ENCODE measurements at places on chromosomes 2 and 18.

- no peak for DNase-seq
These were observed 18.0 kb downstream of the LBH start for GRCh38 chr2:30249354-30249753.

GRCh38 chr18:31267823-31268481 lies 50.0 kb upstream of the DSG1 start:
- no peak for DNase-seq

DNA sequence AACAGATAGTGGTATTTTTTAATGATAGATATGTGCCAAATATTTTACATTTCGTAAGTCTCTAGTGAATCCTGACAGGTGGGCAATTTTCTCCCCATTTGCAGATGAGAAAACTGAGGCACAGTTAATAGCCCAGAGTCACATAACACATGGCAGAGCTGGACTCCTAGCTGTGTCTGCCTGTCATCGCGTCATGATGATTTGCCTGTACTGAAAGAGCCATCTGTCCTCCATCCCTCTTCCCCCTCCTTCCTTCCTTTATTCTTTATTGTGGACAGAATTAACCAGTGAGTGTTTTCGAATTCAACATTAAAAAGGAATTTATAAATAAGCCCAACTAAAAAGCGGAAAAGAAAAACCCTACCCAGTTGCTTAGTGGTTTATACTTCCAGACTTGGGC lies 3.2 kb downstream of the DNAJB2 start:
- DNase-seq, result no peak

- no peak for DNase-seq
These were observed at the start of gene DUSP28 for GRCh38 chr2:240560084-240560479. Gene DUSP28 (plus strand): TSS chr2:240560357. CDS start chr2:240560685, 328 bp downstream.

- no peak for DNase-seq
These were observed 66.0 kb downstream of the KCTD18 start for GRCh38 chr2:200443916-200444315.

GRCh38 chr2:143075711-143076110 lies 53.5 kb upstream of the ARHGAP15 start:
- no peak for DNase-seq

GRCh38 chr2:239035997-239036731 lies 188.3 kb downstream of the TWIST2 start:
- no peak for DNase-seq

DNA sequence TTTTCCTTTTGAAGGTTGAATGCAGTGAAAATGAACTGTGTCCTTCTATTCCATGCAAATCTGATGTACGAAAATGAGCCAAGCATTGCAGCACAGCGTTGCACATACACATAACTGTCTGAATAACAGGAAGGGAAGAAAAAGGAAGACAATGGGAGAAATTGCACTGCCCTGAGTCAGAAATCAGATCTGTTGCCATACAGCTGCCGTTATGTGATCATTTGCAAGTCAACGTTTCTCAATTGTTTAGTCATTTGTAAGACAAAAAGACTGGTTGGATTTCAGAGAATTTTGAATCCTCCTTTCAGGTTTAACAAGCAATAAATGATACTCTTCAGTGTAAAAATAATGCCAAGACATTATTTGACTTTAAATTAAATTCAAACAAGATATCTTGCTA lies 284.1 kb downstream of the DSEL start:
- peak; percentile 36 for DNase-seq

DNA sequence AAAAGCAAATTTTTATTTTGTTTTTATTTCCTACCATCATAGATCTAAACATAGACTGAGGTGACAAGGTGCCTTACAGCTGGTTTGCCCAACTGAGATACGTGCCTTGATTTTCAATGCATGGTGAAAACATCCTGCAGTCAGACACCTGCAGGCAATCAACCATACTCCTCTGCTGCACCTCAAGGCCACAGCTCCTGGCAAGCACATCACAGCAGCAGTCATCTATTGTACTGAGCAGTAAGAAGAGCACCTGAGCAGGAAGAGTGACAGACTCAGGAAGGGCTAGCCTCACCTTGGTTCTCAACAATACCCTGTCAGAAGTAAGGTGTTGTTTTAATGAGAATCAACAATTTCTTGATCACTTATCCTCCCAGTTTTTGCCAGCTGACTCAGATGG lies 1206.8 kb upstream of the NRXN1 start:
- DNase-seq, result no peak

DNA sequence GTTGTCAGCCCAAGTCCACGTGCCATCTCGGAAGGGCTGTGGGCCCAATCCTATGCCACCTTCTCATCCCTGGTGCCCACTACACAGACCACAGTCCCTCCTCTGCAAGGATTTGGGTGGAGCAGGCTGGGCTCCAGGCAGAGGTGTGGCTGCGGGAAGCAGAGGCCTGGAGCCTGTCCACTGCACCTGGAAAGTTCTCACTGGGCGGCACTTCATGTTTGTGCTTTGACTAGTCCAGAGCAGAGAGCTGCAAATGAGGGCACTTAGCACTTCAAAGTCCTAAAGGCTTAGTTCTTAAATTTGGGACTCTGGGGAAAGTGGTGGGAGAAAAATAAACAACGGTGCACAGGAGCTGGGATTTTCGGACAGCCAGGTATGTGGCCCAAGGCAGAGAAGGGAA lies 308.9 kb upstream of the POU3F3 start:
- no peak for DNase-seq

DNA sequence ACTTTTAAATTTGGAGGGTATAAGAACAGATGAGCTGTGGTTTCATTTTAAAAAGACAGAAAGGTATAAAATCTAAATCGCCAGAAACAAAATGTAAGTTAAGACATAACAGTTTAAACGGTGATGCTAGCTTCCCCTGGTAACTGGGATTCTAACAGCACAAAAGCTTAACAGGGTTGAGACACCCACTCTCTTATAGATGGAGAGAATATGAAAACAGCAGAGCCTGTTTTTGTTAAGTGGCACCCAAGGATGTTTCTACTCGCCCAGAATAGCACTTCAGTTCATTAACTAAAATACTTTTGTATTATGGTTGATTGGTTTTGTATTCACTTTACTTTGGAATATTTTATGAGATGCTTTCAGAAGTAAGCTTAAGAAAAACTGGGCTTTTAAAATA lies 151.9 kb upstream of the RND3 start:
- no peak for DNase-seq

GRCh38 chr2:54964816-54965215 lies 85.4 kb downstream of the RTN4 start:
- DNase-seq, result no peak

DNA sequence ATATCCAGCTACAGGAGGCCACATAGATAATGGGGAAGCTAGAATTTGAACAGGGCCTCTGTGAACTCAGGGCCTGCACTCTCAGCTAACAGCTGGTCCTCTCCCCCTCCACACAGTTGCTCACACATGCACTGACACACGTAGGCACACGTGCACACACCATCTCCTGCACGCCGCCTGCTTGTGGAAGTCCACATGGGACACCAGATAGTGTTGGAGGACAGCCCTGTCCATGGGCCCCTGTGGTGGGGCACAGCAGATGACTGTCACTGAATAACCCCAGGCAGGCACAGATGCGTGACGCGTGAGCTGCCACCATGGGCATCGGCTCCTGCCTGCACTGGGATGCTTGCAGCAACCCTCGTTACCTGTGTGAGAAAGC lies 52.9 kb downstream of the ADI1 start:
- no peak for DNase-seq

- DNase-seq, result no peak
These were observed 77.4 kb downstream of the THNSL2 start for GRCh38 chr2:88247531-88247930.

DNA sequence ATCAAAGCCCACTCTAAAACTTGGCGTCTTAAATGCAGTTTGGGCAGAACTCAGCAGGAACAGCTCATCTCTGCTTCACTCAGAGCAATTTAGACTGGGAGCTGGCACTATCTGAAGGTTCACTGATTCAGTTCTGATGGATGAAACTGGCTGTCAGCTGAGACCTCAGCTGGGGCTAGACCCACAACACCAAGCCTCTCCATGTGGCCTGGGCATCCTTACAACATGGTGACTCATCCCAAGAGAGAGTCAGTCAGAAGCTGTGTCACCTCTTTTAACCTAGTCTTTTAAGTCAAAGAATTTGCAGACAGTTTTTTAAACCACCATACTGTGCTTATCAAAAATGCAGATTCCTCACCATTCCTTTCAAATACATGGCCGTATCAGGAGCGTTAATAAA lies 62.6 kb upstream of the ZNF397 start:
- no peak for DNase-seq

DNA sequence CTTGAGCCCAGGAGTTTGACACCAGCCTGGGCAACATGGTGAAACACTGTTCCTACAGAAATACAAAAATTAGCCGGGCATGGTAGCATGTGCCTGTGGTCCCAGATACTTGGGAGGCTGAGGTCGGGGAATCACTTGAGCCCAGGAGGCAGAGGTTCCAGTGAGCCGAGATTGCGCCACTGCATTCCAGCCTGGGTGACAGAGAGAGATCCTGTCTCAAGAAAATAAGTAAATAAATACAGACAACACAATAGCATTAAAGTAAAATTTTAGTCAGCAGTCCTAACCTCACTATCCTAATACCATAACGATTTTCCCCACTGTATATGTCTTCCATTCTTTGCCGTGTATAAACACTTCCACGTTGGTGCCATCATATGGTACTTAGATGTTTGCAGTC lies 83.0 kb upstream of the MBOAT2 start:
- DNase-seq, result no peak

- no peak for DNase-seq
These were observed 19.1 kb downstream of the SH2D6 start for GRCh38 chr2:85437488-85438200.

- DNase-seq, result no peak
These were observed 47.3 kb upstream of the GALR1 start for GRCh38 chr18:77202329-77202728.

DNA sequence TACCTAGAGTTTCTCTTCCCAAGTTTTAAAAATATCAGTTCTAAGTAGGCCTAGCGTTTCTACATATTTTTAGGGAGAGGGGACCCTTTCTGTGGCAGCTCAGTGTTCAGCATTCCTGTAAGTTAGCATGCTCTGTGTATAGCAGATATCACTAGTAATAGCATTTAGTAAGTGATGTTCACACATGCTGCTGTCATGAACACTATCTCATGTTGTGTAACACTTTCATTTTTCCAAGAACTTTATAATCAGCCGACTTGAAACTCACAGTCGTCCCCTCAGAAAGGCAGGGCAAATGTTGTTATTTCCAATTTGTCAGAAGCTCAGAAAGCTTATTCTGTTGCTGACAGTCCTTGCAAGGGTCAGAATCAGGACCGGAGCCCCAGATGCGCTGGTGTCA lies 267.7 kb downstream of the ALPK2 start:
- DNase-seq, result no peak

GRCh38 chr2:107437807-107438206 lies 388.9 kb upstream of the RGPD4 start:
- no peak for DNase-seq

GRCh38 chr2:37326285-37326684 lies 1.7 kb upstream of the PRKD3 start:
- DNase-seq, result peak; percentile 57

- DNase-seq, result no peak
These were observed 11.1 kb upstream of the CUL3 start for GRCh38 chr2:224596289-224596688.

- no peak for DNase-seq
These were observed 35.8 kb upstream of the ZNF516 start for GRCh38 chr18:76530846-76531245.

- no peak for DNase-seq
These were observed 12.5 kb upstream of the TANC1 start for GRCh38 chr2:158955842-158956365.

DNA sequence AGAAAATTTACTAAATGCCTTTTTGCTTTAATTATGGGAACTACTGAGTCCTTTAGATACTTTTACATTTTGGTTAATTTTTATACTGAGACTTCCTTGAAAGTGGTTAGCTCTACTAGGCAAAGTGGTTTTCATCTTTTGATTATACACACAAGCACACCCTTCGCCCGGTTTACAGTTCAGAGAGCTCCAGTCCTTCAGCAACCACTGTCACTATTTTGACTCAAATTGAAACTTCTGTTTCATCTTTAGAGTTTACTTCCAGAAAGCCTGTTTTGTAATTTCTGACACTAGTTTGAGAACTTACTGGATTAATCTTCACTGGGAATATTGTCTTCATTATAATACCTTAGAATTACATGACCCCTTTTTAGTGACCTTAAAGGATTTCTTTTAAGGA lies 140.3 kb upstream of the FOSL2 start:
- DNase-seq, result no peak

- DNase-seq, result no peak
These were observed 74.9 kb upstream of the DOCK10 start for GRCh38 chr2:225117051-225117716.

GRCh38 chr2:63192169-63192888 lies 141.7 kb downstream of the OTX1 start:
- DNase-seq, result no peak

DNA sequence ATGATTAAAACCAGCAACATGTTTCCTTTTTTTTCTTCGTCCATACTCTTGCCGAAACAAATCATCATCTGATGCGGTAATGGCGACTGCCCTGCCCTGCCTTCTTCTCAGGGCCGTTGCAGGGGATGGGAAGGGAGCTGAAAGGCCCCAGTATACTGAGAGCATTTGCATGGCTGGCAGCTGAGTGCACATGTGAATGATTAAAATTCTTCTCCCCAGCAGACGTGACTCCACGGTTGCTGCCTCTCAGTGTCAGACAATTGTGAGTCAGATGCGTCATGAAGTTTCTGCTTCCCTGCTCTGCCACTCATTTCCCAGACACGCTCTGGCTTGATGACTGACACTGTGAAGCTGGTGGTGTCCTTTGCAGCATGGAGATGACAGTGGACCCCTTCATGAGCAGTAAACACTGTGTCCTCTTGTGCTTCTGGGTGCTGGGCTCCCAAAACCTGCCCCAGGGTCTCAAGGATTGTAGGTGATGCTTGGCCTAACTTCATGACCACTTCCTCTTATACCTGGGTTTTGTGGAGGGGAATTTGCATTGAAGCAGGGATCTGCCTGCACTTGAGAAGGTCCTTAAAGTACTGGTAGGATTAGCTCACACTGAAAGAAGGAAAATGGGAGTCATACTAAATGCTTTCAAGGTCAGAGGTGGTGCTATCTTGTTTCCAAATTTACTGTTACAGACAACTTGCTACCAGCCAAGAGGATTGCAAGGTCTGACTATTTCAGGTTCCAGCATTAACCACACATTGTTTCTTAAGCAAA lies 222.5 kb upstream of the COPS8 start:
- DNase-seq, result peak; percentile 93

DNA sequence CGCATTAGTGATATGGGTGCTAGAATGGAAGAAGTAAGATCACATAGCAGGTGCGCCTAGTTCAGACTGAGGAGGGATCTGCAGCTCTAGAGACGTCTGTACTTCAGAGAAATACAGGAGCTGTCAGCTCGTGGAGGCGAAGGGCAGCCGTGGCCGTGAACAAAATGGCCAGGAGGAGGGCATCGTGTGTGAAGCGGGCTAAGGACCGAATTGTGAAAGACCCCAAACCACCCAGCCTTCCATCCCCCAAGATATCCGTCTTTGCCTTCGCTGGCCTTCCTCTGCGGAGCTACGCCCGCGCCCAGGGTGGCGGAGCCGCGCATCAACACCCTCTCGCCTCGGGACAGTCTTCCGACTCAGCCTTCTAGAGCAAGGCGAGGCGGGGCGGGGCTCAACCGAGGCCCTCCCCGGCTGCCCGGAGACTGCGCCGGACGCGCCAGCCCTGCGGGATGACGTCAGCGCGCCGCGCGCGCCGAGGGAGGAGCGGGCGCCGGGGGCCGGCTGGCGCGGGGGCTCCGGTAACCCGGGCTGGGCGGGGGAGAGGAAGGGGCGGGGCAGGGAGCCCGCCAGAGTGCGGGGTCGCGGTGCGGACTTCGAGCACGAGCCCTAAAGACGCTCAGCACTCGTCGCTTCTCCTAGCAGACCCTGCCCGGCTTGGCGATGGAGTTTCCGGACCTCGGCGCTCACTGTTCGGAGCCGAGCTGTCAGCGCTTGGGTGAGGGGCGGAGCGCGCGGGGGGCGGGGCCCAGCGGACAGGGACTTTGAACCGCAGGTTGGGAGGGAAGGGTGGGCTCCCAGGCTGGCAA lies at the start of gene ZFAND2B:
ZFAND2B (plus strand) TSS at position 455 of the 806 bp plus-strand sequence; CDS start at position 661, 206 bp downstream.
- peak; percentile 77 for DNase-seq

Measured in AG09319 (cell line).